ENCODE measurements at places on chromosomes 2 and 18.
A peak's percentile ranks its signal among the peaks of the same experiment; 100 is the strongest.

DNA sequence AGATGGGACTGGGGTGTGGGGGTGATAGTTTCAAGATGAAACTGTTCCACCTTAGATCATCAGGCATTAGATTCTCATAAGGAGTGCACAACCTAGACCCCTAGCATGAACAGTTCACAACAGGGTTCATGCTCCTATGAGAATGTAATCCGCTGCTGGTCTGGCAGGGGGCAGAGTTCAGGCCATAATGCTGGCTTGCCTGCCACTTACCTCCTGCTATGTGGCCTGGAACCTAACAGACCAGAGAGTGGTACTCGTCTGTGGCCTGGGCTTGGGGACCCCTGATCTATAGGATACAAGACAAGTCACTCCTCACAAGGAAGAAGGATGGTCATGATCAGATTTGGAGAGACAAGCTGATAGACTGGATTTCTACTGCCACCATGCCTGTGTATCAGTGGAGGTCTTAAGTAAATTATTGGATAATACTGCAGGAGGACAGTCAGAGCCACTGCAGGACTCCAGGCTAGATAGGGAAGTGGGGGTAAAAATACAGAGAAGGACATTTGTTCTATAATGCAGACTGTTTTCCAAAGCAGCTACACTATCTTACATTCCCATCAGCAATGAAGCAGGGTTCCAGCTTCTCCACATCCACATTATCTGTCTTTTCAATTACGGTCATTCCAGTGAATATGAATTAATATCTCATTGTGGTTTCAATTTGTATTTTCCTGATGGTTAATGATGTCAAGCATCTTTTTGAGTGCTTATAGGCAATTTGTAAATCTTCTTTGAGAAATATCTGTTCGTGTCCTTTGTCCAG lies 28.8 kb upstream of the APOB start:
- DNase-seq: no peak

- DNase-seq: peak; percentile 20
Observed at GRCh38 chr2:226215902-226216503, 583.6 kb downstream of the IRS1 start.

DNA sequence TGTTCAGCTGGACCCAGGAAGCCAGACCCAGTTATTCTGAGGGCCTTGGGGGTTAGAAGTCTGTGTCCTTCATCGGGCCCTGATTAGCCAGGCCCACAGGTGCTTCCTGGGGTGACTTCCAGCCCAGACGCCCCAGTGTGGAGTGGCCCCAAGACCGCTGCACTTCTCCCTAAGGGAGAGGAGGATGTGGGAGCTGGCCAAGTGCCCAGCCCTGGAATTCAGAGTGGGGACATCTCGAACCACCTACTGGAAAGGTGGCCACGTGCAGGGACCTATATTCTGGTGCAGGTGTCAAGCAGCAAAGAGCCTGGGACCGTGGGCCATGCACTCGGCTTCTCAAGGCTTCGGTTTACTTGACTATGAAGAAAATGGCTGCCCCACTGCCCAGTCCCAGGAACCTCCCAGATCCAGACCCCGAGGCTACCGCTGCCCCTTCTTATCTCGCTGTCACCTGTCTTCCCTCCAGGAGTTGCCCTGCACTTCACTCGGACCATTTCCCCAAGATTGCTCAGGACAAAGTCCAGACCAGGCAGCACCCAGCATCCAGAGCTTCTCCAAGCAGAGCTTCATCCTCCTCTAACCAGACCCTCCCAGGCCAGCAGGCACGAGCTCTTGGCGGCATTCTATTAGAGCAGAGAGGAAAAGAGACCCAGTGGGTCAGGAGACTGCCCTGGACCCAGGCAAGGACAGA lies 142.8 kb upstream of the ID2 start:
- DNase-seq: no peak

- peak; percentile 13 for DNase-seq
Observed at GRCh38 chr2:129056959-129057317, 738.3 kb upstream of the HS6ST1 start.

DNA sequence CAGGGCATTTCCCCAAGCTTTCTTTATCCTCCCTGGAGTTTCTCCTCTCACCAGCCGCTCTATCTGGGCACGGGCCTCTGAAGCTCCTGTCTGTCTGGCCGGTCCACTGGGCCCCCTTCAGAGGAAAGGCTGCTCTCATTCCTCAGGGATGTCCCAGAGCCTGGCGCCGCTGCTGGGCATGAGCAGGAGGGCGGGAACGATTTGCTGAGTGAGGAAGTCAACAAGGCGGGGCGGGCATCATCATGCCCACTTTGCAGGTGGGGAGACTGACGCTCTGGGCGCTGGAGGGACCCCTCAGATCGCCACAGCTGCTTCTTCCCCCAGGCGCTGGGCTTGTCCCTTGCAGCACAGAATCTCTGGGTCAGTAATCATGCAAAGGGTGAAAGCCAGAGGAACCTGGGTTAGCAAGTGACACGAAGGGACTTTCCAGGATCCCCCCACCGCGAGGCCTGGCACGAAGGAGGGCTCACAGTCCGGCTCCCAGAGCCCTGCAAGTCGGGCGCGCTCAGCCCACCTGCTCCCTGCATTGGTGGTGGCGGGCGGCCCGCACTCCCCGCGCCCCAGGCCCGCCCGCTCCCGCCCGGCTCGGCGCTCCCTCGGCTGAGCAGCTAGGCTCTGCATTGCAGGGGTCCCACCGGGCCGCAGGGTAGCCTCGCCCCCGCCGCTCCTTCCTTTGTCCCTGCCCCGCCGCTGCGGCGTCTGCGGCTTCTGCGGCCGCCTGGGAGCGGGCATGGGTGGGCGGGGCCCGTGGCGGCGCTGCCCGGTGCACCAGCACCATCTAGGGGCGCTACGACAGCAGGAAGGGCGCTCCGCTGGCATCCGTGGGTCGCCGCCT lies 157.8 kb downstream of the CYRIA start:
- DNase-seq: peak; percentile 62

GRCh38 chr2:164840930-164841718 lies 499 bp downstream of the COBLL1 start:
- DNase-seq: peak; percentile 91

DNA sequence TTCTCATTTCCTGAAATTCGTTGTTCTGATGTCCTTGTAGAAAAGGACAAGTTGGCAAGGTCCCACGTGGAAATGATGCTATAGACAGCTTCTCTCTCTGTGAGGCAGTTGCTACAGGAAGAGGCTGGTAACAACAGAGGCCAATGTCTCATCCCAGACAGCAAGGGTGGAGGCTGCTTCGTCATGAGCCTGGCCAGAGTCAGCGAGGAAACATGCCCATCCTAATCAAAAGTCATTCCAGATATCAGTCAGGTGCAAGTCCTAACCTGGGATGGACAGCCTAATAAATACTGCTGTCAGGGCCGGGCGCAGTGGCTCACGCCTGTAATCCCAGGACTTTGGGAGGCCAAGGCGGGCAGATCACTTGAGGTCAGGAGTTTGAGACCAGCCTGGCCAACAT lies 6.4 kb upstream of the SMAD7 start:
- DNase-seq: no peak

- no peak for DNase-seq
Observed at GRCh38 chr2:30110773-30111172, 36.0 kb upstream of the YPEL5 start.

DNA sequence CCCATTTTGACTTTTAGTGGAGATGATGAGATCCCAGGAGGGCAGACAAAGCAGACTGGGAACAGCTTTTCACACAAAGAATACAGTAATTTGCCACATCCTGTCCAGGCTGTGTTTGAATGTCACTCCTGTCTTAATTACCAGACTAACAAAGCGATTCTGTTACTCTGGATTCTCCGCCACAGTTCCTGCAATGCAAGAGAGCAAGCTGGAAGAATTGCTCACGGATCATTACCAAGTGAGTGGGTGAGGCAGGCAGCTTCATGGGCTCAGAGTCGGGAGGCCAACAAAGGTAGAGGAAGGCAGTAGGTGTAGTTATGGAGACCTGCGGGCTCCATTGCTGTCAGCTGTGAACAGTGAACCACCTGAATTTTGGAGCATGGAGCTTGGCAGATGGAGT lies 250.5 kb upstream of the ATP5MC3 start:
- no peak for DNase-seq

DNA sequence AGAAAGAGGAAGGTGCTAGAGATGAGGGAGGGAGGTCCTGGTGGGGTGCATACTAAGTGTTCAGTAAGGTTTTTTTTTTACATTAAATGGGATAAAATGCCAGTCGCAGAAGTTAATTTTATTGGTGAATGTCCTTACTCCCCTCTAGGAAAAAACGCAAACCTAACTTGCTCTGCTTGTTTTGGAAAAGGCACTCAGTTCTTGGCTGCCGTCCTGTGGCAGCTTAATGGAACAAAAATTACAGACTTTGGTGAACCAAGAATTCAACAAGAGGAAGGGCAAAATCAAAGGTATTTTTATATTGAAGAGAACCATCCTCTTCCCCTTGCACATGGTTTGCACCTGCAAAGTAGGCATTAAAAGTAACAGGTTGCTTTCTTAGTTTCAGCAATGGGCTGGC lies 12.7 kb upstream of the IL18R1 start:
- no peak for DNase-seq

- no peak for DNase-seq
Observed at GRCh38 chr2:36336321-36336720, 19.3 kb upstream of the CRIM1 start.

GRCh38 chr2:223034221-223034975 lies 17.6 kb upstream of the KCNE4 start:
- no peak for DNase-seq

DNA sequence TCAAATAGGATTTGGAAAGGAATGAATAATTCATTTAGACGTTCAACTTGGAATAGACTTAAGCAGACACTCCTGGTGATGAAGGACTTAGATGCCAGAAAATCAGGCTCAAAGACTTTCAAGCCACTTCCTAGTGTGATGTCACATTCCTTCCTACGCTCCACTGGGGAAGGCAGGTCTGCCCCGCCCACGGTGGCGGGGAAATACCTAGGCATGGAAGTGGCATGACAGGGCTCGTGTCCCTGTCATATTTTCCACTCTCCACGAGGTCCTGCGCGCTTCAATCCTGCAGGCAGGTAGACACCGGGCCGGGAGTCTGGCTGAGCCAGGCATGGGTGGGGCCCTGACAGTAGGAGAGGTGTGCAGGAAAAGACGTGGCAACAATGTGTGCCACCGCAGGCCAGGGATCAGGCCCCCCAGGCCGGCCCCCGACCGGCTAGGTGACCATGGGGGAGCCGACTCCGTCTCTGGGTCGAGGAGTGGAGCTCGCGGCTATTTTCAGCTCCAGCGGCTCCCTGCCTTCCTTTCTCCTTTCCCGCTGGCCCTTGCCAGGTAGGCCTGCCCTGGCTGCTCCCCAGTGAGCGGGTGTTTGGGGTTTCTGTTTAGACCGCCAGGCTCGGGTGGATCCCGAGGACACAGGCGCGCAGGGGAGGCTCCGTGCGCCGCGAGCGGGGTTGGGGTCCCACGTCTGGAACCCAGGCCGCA lies at the start of gene IL1RL2:
TSS of gene IL1RL2 (plus strand) at position 233 of the 705 bp plus-strand sequence. CDS start 845 bp downstream, outside the sequence.
- no peak for DNase-seq
